ENCODE measurements at places on chromosomes 7 and 10. TPM values are rescaled to one million over a fixed set of nuclear protein-coding genes. Genes with fewer than 3 reads are reported as not detected.

The ZNF479 gene
- not detected for total RNA-seq

The COBL gene
- 7.3 TPM for total RNA-seq

The CNNM1 gene
- not detected for total RNA-seq

The RARRES2 gene
- not detected for total RNA-seq

The CTBP2 gene
- total RNA-seq, result 152 TPM

The BTBD16 gene
- not detected for total RNA-seq

The FOXI2 gene
- total RNA-seq, result not detected

The SLC26A4 gene
- 0.21 TPM for total RNA-seq

The ELMO1 gene
- total RNA-seq, result not detected

The DIP2C gene
- 0.34 TPM for total RNA-seq

The PHKG1 gene
- 1.2 TPM for total RNA-seq

The WASHC2C gene
- 18.2 TPM for total RNA-seq

The MSANTD7 gene
- 17.2 TPM for total RNA-seq

The STEAP2 gene
- total RNA-seq, result 1.3 TPM

The PRKG1 gene
- total RNA-seq, result 0.09 TPM

The ZCWPW1 gene
- 6.5 TPM for total RNA-seq

The SEC31B gene
- total RNA-seq, result 14.0 TPM

The ADAM12 gene
- 3.1 TPM for total RNA-seq

The MBL2 gene
- total RNA-seq, result not detected

The VIPR2 gene
- not detected for total RNA-seq

The UNCX gene
- not detected for total RNA-seq

The ERVW-1 gene
- total RNA-seq, result not detected

The AKR1D1 gene
- not detected for total RNA-seq

The STRIP2 gene
- total RNA-seq, result 18.3 TPM

The TEX36 gene
- not detected for total RNA-seq

The ITPRID1 gene
- not detected for total RNA-seq

The TMEM229A gene
- total RNA-seq, result not detected

The DCLRE1C gene
- total RNA-seq, result 11.5 TPM

The TFEC gene
- total RNA-seq, result not detected

The CABCOCO1 gene
- total RNA-seq, result not detected

The PRTFDC1 gene
- not detected for total RNA-seq

The TLL2 gene
- total RNA-seq, result not detected

The NPSR1 gene
- not detected for total RNA-seq

The SLC39A12 gene
- total RNA-seq, result not detected

The CYP2E1 gene
- total RNA-seq, result not detected

The OPALIN gene
- total RNA-seq, result not detected

The EGR2 gene
- 1.0 TPM for total RNA-seq

The ANKRD1 gene
- total RNA-seq, result 0.65 TPM

The SLC13A1 gene
- total RNA-seq, result not detected
